Activated CD8-positive, alpha-beta memory T cell treated with anti-CD3 and anti-CD28 coated beads, Interleukin-2, amount 10 ng/mL, durations not matched to agents 7 days and 5 days (primary cell): ENCODE measurements at places on chromosomes 1 and 21.

DNA sequence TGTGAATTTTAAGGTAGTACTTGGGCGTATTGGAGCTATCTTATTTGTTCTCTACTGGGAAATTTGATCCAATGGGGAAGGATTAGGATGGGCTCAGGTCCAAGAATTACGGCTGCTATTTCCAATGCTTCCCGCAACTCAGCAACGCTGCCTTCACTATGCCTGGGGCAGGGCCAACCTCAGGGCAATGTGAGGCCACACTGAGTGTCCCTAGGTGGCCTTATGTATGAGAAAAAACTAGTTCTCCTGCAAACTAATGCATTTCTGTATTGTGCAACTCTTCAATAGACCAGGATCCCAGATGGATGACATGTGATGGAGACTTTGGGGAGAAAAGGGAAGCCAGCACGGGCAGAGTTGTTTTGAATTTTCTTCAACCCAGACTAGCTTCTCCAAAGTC lies 168.1 kb downstream of the DUSP10 start:
- no peak for DNase-seq

- DNase-seq: no peak
Measured at GRCh38 chr1:235035928-235036327, 92.7 kb downstream of the TOMM20 start.

DNA sequence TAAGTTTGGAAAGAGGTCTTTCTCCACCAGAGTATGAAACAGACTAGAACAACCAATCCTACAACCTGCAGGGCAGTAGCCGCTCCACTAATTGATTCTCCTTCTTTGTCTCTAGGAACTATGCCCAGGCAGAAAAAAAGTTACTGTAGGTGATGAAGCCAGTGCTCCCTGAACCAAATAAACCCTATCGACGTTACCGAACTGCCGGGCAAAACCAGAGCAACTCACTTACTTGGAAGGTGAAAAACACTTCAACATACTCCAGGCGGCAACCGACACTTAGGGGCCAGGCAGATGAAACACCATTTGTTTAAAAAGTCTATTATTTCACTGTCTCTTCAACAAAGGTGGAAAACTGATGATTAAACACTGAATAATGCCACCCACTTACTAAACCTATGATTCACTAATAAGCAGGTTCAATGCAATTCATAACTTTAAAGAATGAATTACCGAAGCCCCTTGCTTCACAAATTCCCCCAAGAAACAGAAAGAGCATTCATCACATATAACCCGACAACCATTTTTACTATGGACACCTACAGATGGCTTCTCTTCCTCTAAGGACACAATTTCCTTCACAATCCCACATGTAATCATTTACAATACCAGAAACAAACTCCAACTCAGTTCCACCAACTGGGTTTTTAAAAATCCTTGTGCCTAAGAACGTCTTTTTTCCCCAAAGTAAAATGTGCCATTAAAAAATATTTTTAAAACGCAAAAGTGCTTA lies 1.6 kb downstream of the NRIP1 start:
- DNase-seq: no peak

DNA sequence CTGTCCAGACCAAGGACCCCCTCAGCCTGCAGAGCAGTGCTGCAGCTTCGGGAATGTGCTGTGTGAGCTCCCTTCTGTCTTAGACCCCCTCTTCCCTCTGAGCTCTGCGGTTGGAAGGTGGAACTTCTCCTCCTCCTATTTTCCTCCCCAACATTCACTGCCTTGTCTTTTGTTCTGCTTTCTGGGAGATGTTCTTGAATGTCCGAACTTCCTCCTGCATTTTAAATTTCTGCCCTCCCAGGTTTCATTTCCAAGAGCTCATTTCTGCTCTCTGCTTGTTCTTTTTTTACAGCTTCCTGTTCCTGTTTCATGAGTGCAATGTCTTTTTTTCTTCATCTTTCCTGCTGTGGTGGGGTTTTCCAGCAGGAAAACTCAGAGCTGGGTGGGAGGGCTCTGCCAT lies 29.3 kb downstream of the RRP1 start:
- no peak for DNase-seq

DNA sequence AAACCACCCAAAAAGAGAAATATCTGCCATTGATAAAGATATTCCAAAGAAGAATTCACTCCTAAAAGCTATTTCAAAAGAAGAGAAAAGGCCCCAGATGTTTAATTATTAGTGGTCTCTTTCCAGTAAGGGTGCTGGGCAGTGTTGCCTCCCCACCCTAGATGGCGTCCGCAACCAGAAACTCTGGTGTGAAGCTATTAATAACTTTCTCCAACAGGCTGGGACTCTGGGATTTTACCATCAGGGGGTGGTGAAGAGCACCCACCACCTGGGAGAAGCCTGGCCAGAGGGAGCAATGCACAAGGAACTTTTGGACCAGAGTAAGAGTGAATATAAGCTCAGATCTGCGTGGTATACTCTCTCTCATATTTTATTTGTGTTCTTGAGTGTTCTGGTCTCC lies 115.4 kb upstream of the TIAM1 start:
- no peak for DNase-seq

GRCh38 chr1:232192781-232193450 lies 437.0 kb downstream of the SIPA1L2 start:
- no peak for DNase-seq

DNA sequence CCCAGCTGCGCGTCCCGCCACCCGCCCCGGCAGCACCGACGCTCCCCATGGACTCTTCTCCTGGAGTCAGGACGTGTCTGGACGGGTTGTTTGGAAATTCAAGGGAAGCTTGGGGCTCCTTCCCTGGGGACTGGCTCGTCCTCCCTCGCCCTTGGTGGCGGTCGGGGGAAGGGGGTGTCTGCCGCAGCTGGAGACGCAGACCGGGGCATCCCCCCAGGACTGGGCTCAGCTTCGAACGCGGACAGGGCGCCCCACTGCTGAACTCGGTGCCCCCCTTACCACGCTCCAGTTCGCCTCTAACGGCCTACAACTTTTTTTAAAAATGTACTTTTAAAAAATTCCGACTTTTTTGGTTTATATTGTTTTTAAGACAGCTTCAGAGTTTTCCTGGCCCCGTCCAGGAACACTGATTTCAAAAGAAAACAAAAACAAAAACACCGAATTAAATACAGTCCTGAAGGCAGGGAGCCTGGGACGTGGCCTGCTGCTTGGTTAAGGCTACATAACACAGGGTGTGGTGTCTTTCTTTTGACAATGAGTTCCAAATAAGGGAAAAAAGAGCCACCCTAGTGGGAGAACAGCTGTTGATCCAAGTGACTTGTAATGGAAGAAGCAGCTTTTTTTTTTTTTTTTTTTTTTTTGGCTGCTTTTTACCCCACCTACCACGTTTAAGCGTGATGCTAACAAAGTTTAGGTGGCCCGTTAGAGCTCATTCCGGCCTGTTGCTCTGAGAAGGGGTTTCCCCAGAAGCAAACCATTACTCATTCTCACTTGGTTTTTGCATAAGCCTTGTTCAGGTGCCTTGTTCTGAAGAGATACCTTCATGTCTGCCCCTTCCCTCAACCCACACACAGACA lies 862 bp upstream of the DIPK1A start:
- peak; percentile 84 for DNase-seq

GRCh38 chr1:163171826-163172225 lies 30.9 kb downstream of the RGS5 start:
- no peak for DNase-seq

DNA sequence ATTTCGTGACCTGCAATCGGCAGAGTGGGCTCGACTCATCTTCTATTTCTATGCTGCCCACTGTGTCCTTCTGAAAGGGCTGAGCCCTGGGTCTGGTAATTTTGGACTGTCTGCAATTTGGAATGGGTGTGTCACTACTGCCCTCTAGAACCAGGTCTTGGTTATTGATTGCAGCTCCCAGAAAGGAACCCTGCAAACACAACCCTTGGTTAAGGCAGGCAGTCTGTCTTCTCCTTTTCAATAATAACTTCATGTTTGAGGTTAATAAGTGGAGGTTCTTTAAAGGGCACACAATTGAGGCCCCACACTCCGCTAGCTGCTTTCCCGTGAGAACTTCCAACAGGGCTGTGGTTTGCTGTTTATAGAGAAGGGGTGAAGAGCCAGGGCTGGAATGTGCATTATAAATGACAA lies 79.9 kb upstream of the LYST start:
- DNase-seq: no peak

DNA sequence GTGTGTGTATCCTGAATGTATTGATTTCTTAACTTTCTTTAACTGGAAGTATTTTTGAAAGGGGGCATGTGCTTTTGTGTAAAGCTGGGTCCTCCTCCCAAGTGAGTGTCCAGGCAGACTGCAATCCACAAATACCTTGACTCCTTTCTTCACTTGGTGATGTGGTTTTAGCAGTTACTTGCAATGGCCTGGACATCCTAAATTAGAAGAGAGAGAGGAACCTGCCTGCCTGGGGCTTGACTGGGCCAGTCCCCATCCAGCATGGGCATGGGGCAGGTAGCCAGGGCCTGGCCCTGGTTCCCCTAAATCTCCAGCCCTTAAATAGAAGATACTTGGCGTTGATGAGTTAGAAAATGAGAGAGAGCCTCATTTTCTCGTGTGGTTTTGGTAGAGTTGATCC lies 159.7 kb downstream of the PGBD5 start:
- no peak for DNase-seq

DNA sequence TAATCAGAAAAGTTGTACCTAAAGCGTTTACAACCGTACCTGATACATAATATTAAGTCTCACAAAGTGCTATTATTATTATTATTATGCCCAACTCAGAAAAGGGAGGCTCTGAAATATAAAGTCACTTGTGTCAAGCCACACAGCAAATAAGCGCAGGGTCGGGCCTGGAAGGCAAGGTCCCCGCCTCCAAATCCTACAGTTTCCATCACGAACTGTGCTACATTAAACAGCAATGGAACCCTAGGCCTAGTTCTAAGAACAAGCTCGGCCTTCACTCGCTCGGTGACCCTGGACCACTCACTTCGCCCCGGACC lies 549 bp downstream of the PARS2 start:
- DNase-seq: peak; percentile 50

- DNase-seq: no peak
Measured at GRCh38 chr1:90836345-90836679, 119.2 kb upstream of the BARHL2 start.

DNA sequence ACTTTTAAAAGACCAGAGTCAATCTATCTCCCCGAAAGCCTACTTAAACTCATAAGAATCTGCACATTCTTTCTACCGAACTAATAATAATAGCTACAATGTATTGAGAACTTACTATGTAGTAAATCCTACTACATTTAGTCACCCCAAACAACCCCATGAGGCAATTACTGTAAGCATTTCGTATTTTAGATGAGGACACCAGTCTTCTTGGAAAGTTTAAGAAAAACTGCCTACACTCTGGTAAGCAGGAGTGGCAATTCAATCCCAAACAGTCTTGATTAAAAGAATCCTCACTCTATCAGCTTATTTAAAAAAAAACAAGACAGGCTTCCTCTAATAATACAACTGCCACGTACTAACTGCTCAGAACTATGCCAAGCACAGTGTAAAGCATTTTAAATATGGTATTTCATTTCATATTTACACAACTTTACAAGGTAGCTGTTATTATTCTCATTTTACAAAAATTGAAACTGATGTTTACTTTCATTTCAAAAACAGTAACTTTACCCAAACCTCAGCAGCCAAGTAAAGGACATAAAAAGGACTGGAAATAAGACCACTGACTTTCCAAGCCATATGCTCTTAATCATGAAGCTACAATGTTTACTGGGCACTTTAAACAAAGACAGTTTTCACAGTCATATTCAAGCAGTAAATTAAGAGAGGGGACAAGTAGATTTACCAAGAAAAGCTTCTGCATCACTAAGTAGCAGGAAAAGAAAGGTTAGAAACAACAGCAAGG lies 13.9 kb downstream of the ARID4B start:
- no peak for DNase-seq

- no peak for DNase-seq
Measured at GRCh38 chr1:64915381-64916274, 50.7 kb downstream of the JAK1 start.

DNA sequence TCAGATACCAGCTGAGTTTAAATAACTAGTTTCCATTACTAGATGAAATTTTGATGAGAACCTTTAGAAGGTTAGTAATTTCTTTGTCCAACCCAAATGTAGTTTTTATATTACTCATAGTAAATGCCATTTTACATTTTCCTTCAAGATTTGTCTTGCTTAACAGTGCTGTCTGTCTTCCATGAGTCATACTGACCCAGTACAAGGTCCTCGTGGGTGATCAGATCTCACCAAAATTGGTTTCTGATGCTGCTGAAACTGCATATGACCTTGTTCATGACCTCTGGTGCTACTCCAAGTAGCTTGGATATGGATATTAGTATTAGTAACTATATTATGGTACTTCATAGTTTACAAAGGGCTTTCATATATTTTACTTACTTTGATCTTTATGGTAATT lies 207.1 kb downstream of the RYR2 start:
- no peak for DNase-seq

GRCh38 chr1:17706445-17706844 lies 48.7 kb upstream of the ACTL8 start:
- DNase-seq: no peak

DNA sequence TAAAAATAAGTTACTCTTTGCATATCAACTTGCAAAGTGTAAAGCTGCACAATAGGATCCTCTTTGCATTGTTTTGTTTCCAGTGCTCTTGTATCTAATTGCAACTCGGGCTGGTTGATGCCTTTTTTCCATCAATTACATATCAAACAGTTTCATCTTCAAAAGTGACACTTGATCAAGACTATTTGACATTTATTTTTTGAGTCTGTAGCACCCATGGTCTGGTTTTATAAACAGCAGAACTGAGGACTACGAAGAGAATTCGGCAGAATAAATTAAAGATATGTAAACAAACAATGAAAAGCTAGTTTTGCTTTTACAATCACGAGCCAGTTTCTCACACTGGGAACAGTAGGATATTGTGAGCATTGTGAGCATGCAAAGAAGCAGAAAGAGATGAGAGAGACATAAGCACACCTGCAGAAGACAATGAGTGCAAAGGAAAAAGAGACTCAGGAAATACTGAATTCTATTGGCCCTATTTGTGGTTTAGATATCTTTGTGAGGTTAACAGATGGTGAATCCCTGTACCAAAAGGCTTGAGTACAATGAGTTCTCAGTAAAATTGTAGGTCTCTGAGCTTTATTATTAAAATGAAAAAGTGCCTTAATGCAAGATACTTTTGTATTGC lies 45.4 kb downstream of the RPL5 start:
- no peak for DNase-seq
